ENCODE measurements at places on chromosomes 2 and 18. TPM values are rescaled to one million over a fixed set of nuclear protein-coding genes. Genes with fewer than 3 reads are reported as not detected.

The IGFBP5 gene
- 6.1 TPM for total RNA-seq

The KLF11 gene
- 11.6 TPM for total RNA-seq

The CCBE1 gene
- 0.14 TPM for total RNA-seq

The PCARE gene
- total RNA-seq = not detected

- no peak for DNase-seq
These were observed 328.1 kb downstream of the MYCN start for GRCh38 chr2:16268301-16269000.

- DNase-seq = no peak
These were observed 22.8 kb upstream of the AQP4 start for GRCh38 chr18:26888259-26888658.

The DCC gene
- total RNA-seq = not detected

DNA sequence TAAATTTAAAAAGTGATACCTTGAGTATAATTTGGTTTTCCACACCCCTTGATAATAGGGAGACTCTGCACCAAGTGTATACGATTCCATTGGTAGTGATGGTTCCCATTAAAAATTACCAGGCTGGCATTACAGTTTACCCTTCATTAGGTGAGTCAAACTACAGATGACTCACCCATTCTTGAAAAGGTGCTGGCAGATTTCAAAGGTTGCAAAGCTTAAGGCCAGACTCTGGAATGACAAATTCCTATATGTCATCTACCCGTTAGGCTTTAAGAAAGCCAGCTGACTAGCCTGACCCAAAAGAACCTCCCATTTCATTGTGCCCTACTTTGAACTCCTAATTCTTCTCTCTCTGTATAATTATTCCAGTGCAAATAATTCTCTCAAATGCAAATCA is 124.4 kb downstream of the LRRTM4 start:
- DNase-seq = no peak

- DNase-seq = peak; percentile 11
These were observed 98.7 kb downstream of the CLIP4 start for GRCh38 chr2:29213888-29214291.

The GRB14 gene
- 2.3 TPM for total RNA-seq

The ATG9A gene
- 75.4 TPM for total RNA-seq

- no peak for DNase-seq
These were observed 479.4 kb upstream of the ZEB2 start for GRCh38 chr2:144999071-144999875.

- peak; percentile 87 for DNase-seq
These were observed 16.4 kb upstream of the HNMT start for GRCh38 chr2:137947728-137948336.

The EPHA4 gene
- 21.1 TPM for total RNA-seq

- DNase-seq = no peak
These were observed 84.1 kb upstream of the MGAT5 start for GRCh38 chr2:134169788-134170187.

- DNase-seq = peak; percentile 94
These were observed 42.1 kb upstream of the SERTAD2 start for GRCh38 chr2:64695721-64696261.

- no peak for DNase-seq
These were observed 626.2 kb upstream of the CDH7 start for GRCh38 chr18:65124633-65125032.

The FAM237A gene
- total RNA-seq = not detected

The HNRNPLL gene
- 52.8 TPM for total RNA-seq

The CYTIP gene
- not detected for total RNA-seq

- no peak for DNase-seq
These were observed 120.3 kb downstream of the FAM161A start for GRCh38 chr2:61733563-61733962.

The NMUR1 gene
- 0.05 TPM for total RNA-seq

DNA sequence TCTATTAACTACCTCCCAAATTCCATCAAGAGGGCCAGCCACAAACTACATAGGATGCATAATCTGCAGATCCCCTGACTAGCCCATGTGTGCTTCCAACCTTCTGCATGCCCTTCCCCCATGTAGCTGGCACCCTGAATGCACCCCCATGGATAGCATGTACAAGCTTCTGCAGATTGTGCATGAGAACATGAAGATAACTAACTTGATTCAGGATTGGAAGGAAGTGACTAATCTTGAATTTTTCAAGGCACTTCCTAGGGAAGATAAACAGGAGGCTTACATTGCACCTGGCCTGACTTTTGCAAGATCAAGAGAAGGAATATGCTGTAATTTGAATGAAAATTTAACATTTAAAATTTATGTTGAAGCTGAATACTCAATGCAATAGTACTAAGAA is 66.7 kb downstream of the CDC42EP3 start:
- DNase-seq = peak; percentile 77

DNA sequence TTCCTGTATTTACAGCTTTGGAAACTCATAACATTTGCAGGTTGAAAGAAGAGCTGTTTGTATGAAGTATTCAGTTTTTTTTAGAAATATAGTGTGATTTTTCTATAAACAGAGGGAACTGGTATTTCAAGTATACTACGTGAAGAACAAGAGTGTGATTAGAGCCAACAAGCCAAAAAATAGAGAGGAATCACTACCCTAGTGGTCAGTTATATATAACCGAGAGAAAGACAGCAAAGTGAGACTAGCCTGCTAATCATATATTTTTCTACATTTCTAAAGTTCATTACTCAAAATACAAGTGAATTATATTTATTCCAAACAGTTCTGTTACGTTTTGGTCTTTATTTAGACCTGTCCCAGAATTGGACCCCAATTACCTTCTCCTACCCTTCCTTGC is 444.8 kb upstream of the NRP2 start:
- no peak for DNase-seq

DNA sequence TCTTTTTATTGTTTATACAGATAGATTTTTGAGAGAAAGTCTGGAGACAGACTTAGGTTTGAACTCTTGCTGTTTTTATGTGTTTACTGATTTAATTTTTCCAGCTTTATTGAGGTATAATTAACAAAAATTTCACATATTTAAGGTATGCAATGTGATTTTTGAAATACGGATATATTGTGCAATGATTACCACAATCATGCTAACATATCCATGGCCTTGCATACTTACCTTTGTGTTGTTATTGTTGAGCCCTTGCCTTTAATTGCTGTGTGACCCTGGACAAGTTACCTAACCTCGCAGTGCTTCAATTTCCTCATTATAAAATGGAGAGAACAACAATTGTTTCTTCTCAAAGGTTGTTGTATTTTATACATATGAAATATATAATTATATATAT is 13.9 kb upstream of the RBMS1 start:
- DNase-seq = no peak

The LAMA1 gene
- total RNA-seq = 1.2 TPM

The NDUFB3 gene
- 82.0 TPM for total RNA-seq

GRCh38 chr2:109472331-109472959 is 141.3 kb downstream of the SEPTIN10 start:
- peak; percentile 30 for DNase-seq

- peak; percentile 89 for DNase-seq
These were observed 68.5 kb downstream of the FIGN start for GRCh38 chr2:163667064-163667887.

DNA sequence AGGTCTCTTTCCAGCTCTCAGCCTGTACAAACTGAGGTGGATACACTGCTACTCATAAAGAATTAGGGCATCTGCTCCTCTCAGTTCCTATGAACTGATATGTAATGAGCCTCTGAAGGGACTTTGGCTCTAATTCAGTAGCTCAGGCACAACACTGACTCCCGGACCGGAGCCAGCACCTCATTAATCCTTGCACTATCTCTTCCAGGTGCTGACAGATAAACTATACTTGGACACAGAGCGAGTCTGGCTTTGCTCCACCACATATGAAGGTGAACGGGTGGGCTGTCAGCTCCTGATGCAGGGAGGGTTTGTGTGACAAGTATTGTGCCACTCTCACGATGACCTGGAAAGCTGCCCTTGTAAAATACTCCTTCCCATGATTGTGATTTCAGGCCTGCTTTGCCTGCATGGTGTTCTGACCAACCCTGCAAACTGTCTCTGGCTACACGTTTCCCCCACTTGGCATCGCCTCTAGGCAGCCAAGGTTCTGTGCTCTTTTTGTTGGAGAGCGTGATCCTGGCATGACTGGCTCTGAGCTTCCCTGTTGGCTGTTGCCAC is 111.6 kb upstream of the LMAN1 start:
- DNase-seq = no peak

GRCh38 chr18:3156325-3156640 is 63.5 kb downstream of the MYOM1 start:
- no peak for DNase-seq

DNA sequence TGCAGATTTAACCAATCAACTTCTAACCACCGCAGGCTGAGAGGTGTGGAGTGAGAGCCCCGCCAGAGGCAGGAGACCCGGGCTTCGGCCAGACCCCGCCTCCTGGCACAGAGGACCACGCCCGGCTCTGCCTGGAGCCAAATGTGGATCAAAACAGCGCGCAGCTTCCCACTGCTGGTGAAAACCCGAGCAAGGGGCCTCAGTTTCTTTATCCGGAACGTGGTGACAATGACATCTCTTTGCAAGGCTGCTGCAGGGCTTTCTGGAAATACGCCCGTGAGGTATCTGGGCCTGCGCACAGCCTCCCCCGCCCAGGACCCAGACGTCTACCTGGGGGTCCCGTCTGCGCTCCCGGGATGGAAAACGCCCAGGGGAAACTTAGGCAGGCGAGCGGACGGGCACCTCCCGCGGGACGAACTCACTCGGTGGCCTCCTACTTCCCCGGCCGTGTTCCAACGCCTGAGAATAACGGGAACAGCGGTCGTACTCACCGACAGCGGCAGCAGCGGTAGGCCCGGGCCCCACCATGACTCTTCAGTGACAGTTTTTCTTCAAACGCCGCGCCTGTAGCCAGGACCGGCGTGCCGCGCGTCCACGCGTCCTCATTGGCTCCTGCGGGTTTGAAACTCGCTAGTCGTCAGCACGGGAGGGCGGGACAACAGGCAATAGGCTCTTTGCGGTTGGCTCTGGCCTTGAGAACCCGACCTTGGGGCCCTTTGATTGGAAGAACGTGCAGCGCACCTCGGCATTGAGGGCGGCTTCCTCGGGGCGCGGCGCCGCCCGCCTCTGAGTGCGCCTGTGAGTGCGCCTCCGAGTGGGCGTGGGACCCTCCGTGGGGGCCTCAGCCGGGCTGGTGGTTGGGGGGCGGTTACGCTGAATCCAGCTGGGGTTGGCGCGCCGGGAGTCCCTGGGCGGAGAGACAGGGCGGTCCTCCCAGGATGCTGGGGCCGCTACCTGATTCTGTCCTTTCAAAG is at the start of gene CKAP2L:
Gene CKAP2L, minus strand, starts transcription at position 539 of the 974 bp plus-strand sequence. Its CDS starts 11 bp downstream, at position 528.
- peak; percentile 99 for DNase-seq

The DNPEP gene
- 67.7 TPM for total RNA-seq

DNA sequence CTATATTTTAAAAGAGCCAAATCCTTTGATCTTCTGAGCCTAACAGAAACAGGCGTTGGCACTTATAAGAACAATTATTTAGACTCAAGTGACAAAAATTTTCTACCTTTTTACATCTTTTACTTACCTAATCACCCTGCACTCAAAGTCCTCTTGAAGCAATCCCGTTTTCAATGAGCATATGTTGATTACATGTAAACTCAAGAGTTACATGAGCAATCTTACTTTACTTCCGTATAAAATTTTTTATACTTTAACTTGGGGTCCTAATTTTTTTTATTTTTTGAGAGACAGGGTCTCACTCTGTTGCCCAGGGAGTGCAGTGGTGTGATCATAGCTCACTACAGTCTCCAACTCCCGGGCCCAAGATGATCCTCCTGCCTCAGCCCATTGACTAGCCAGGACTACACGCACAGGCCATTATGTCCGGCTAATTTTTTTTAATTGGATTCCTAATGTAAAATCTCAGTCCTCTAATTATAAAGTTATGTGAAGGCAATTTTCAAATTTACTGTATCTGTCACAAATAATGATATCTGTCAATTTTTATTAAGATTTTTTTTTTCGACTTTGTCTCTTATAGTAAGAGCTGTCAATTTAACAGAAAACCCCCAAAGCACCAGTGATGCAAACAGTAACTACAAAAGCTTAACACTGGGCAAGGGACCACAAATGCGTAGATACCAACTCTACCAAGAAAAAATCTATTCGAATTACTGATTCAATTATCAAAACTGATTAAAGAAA is 19.1 kb upstream of the STPG4 start:
- DNase-seq = peak; percentile 29

DNA sequence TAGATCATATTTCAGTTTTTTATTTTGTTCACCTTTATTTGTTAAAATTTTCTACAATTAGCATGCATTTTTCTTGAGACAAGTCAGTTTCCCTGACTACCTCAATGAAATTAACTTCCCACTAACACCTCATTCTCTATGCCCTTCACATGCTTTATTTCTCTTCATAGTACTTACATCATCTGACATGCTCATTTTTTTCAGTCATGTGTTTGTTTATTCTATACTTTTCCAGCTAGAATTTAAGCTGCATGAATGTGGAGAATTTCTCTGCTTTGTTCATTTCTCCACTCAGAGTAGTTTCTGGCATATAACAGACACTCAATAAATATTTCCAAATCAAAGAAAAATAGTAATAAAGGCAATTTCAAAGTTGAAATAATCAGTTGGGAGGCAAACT is 78.9 kb upstream of the SCN7A start:
- DNase-seq = no peak

GRCh38 chr18:73901566-73901965 is 246.1 kb downstream of the FBXO15 start:
- DNase-seq = no peak
